ENCODE measurements at places on chromosomes 16 and 17.

GRCh38 chr16:14003074-14003570 is 68.0 kb upstream of the MRTFB start:
- DNase-seq = no peak

DNA sequence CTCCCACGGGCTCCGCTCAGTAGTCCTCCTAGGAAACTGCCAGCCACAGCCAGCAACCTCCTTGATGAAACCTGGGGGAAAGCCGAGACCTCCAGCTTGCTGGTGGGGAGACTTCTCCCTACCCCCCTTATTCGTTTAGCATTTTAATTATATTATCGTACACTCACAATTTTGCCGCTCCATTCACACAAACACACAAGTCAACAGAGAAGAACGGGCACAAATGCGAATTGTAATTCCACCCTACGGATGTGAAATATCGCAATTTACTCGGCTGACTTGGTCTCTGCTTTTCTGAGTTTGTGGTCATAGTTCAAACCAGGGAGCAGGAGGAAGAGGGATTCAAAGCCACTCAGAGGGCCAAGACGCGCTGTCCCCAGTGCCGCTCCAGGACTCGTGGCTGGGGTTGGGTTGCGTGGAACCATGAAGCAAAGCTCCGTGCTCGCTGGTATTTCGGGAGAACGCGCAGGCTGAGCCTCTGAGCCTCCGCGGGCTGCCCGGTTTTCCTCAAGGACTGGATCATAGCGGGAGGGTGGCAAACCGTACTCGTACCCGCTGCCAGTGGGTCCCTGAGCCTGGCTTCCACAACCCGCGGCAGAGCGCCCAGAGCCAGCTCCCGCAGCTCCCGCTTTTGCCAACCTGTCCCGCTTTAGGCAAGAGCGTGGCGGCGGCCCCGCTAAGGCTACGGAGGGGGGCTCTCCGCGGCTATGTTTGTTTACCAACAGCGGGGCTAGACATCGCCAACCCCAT is 2.0 kb downstream of the LHX1 start:
- no peak for DNase-seq

GRCh38 chr16:57944970-57945739 is 25.8 kb downstream of the CNGB1 start:
- no peak for DNase-seq

GRCh38 chr16:8358937-8359336 is 231.4 kb downstream of the TMEM114 start:
- DNase-seq = no peak

GRCh38 chr17:8455665-8456209 is 20.1 kb downstream of the NDEL1 start:
- no peak for DNase-seq

DNA sequence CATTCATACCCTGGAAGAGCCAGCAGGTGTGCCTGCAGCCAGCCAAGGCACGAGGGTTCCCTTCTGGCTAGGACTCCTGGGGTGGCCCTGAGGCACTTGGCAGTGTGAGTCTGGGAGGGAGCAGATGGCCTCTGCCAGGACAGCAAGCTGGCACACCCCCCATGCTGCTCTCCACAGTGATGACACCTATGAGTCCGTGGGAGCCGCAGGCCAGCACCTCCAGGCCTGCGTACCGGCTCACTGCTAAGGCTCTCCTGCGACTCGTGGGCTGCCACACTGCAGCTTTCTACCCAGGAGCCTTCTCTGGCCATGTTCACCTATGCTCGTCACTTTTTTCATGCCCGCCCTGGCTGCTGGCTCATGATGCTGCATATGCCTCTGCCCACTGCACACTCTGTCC is 68.1 kb downstream of the NDEL1 start:
- no peak for DNase-seq

GRCh38 chr17:8255499-8255898 is 6.4 kb downstream of the PFAS start:
- no peak for DNase-seq

Data from central memory CD4-positive, alpha-beta T cell (primary cell).